ENCODE measurements at places on chromosomes 1 and 21.

DNA sequence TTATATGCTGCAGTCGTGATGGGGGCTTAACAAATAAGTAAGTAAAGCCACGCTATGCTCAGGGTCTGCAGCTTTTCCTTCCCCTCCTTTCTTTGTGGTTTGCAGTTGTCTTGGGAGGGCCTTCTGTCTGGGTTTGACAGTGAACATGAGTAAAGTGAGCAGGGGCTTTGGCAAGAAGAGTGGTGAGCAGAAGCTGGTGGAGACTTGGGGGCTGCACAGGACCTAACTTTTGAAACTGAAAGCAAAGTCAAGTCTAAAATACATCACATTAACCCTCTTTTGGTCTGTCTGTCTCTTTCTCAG lies 368.6 kb upstream of the VAMP3 start:
- peaks cover 75% of the 10 kb centered on the region for H3K27me3 ChIP-seq
- H3K4me3 ChIP-seq: no peak overlapping the region
- no peak for DNase-seq
- no peaks in the 10 kb centered on the region for H3K36me3 ChIP-seq

GRCh38 chr1:225440380-225441221 lies 12.8 kb upstream of the LBR start:
- H3K27ac ChIP-seq: no peak overlapping the region
- H3K27me3 ChIP-seq: no peaks in the 10 kb centered on the region
- peaks cover 36% of the 10 kb centered on the region for H3K4me1 ChIP-seq
- H3K36me3 ChIP-seq: peaks cover 14% of the 10 kb centered on the region

GRCh38 chr1:2466270-2466665 lies 9.8 kb upstream of the PLCH2 start:
- peak overlapping the region; percentile 58 for H3K4me3 ChIP-seq
- DNase-seq: no peak
- peaks cover 15% of the 10 kb centered on the region for H3K4me1 ChIP-seq
- peaks cover 5% of the 10 kb centered on the region for H3K36me3 ChIP-seq
- no peaks in the 10 kb centered on the region for H3K27me3 ChIP-seq
- H3K27ac ChIP-seq: no peak overlapping the region

- H3K4me3 ChIP-seq: no peak overlapping the region
- H3K27ac ChIP-seq: no peak overlapping the region
- no peaks in the 10 kb centered on the region for H3K36me3 ChIP-seq
- DNase-seq: no peak
These were observed 56.9 kb upstream of the LBR start for GRCh38 chr1:225484657-225485214.

GRCh38 chr1:174998569-174999215 lies 1.1 kb upstream of the CACYBP start:
- H3K27ac ChIP-seq: no peak overlapping the region
- peaks cover 40% of the 10 kb centered on the region for H3K4me1 ChIP-seq
- H3K36me3 ChIP-seq: peaks cover 14% of the 10 kb centered on the region

DNA sequence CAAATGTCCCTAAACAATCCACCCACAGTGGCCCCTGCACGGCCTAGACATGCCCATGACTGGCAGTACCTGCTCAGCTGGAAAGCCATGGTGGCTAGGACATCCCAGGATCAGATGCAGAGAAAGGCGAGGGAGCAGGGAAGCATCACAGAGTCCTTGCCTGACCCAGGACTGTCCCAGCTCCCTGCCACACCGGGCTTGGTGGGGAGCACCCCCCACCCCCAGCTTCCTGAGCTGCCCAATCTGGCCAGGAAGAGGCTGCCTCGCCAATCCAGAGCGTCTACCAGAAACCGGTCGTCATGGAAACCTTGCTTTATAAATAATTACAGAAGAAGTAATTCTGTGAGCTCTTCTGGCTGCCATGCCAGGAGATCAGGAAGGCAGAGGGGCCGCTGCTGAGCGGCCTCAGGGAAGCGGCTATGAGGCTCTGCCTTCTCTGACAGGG lies 34.8 kb downstream of the ACOT7 start:
- H3K36me3 ChIP-seq: peaks cover 5% of the 10 kb centered on the region
- peak overlapping the region; percentile 66 for H3K4me3 ChIP-seq
- DNase-seq: no peak
- H3K27me3 ChIP-seq: no peaks in the 10 kb centered on the region
- peaks cover 29% of the 10 kb centered on the region for H3K4me1 ChIP-seq

- no peak for DNase-seq
- H3K4me1 ChIP-seq: no peaks in the 10 kb centered on the region
These were observed 39.5 kb downstream of the TMEM51 start for GRCh38 chr1:15192916-15193550.

GRCh38 chr1:40314721-40315238 lies 2.3 kb downstream of the COL9A2 start:
- DNase-seq: no peak
- peaks cover 31% of the 10 kb centered on the region for H3K4me1 ChIP-seq
- H3K36me3 ChIP-seq: no peaks in the 10 kb centered on the region
- peaks cover 21% of the 10 kb centered on the region for H3K27me3 ChIP-seq
- H3K4me3 ChIP-seq: peak overlapping the region; percentile 71

- no peak overlapping the region for H3K4me3 ChIP-seq
- DNase-seq: no peak
- no peak overlapping the region for H3K27ac ChIP-seq
- H3K27me3 ChIP-seq: no peaks in the 10 kb centered on the region
- no peaks in the 10 kb centered on the region for H3K4me1 ChIP-seq
- H3K36me3 ChIP-seq: no peaks in the 10 kb centered on the region
These were observed 432.3 kb downstream of the LRRIQ3 start for GRCh38 chr1:73765551-73766233.

- no peaks in the 10 kb centered on the region for H3K27me3 ChIP-seq
- no peak overlapping the region for H3K4me3 ChIP-seq
- H3K4me1 ChIP-seq: no peaks in the 10 kb centered on the region
- H3K36me3 ChIP-seq: no peaks in the 10 kb centered on the region
- no peak overlapping the region for H3K27ac ChIP-seq
These were observed 10.2 kb downstream of the SETSIP start for GRCh38 chr1:92065042-92065441.

Data from central memory CD8-positive, alpha-beta T cell (primary cell).